ENCODE measurements at places on chromosomes 4 and X. TPM values are rescaled to one million over a fixed set of nuclear protein-coding genes. Genes with fewer than 3 reads are reported as not detected.

DNA sequence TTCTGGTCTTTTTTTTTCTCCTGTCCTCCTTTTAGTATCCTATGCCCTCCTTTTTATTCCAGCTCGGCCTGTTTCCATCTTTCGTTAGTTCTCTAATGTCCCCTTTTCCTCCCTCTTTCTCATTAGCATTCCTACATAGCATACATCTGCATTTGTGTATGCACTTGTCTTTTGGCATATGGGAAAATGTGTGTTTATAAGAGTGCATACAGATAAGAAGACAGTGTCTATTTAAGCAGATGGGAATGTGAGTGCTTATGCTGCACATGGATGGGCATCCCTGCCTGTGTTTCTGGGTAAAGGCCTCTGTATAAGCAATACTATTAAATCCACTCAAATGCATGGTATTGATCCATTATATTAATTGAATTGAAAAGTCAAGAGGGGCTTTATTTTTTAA is 7.5 kb upstream of the GABRA2 start:
- no peak for DNase-seq

GRCh38 chrX:20527558-20528011 is 260.9 kb upstream of the RPS6KA3 start:
- DNase-seq, result no peak

- no peak for DNase-seq
Observed at GRCh38 chrX:119069128-119069527, 3.7 kb upstream of the CT47C1 start.

GRCh38 chr4:23036503-23036902 is 343.8 kb downstream of the GBA3 start:
- peak; percentile 41 for DNase-seq

DNA sequence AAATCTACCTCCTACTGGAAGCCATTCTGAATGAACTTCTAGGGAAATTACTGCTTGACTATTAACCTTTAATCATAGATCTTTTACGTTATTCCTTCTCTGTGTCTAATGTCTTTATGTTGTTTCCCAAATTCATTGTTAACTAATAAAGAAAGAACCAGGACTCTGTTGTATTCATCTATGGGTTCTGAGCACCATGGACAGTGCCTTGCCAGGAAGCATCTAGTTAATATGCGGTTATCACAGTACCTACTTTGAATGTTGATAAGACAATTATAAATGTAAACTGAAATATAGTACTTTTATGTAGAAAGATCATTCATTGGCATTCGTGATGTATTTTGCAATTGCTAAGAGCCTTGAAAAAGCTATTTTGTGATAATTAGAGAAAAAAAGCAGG is 23.8 kb downstream of the NWD2 start:
- DNase-seq, result no peak

DNA sequence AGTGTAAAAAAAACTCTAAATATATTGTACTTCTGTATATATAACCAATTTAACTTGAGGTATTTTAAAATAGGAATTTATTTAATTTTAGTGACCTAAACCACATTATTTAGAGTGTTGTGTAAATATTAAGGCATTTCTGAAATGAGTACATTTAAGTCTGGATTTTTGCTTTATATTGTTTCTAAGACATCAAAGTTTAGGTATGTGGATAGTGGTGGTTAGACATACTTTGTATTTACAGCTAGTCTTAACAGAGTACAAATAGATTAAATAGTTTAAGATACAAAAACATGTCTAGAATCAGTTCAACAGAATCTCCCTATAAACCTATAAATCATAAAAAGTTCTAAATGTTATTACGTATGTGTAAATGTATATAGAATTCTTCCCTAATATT is 588.5 kb downstream of the TRIML1 start:
- no peak for DNase-seq

DNA sequence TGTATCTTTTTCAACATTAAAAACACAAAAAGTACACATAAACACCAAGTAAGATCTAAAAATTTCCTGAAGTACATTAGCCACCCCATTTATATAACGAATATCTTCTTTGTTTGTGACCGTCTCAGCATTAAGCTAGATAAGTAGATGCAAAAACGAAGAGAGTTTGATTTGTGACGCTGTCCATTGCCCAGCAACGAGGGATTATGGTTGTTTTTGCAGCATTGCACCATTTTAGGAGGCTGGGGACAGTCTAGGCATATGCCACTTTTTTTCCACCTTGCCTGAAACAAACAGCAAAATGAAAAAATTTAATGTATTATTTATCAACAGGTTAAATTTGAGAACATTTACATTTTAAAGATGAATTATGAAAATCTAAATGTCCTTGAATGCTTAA is 12.0 kb upstream of the IGSF1 start:
- no peak for DNase-seq

DNA sequence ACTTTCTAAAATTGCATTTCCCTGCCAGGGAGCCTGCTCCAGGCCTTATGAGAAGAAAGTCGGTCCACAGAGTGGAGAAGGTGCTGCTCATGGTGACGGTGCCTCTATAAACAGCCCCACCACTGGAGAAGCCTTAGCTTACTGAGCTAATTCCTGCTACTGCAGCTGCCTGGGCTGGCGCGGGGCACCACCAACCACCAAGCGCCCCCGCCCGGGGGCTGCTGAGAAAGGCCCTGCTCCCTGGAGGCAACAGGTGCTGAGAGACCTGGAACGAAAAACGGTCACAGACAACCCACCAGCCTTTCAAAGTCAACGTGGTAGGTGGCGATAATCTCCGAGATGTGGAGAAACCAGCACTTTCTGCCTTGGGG is 2.9 kb downstream of the HCFC1 start:
- DNase-seq, result no peak

- DNase-seq, result peak; percentile 33
Observed at GRCh38 chr4:11489453-11490083, 60.9 kb upstream of the HS3ST1 start.

DNA sequence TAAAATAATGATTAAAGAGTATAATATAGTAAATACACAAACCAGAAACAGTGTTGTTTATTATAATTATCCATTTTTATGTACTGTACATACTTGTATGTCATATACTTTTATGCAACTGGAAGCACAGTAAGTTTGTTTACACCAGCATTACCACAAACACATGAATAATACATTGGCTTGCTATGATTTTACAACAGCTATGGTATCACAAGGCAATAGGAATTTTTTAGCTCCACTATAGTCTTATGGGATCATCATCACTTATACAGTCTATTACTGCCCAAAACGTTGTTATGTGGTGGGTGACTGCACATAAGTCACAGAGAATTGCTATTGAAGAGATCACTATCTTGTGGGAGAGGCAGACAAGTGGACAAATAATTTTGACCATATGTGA is 1.8 kb upstream of the PF4V1 start:
- DNase-seq, result no peak

DNA sequence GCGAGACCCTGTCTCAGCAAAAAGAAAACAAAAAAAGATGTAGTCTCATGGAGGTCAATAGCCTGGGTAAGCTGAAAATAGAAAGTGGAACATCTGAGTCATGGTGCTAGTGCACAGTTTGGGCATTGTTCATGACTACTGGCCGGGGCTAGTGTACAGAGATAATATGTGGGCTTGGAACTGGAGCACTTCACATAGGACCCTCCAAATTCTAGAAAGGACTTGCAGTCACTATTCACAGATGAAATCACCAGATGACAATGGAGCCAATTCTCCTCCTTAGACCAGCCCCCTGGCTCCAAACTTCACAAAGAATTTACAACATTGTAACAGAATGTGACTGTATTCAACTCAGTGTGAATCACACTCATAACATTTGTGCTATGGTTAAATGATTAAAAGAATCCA is 367.8 kb upstream of the SLC7A11 start:
- DNase-seq, result no peak

GRCh38 chr4:4384837-4385236 is 2.1 kb upstream of the NSG1 start:
- DNase-seq, result peak; percentile 55

- no peak for DNase-seq
Observed at GRCh38 chr4:108943976-108944591, 181.2 kb upstream of the ETNPPL start.

DNA sequence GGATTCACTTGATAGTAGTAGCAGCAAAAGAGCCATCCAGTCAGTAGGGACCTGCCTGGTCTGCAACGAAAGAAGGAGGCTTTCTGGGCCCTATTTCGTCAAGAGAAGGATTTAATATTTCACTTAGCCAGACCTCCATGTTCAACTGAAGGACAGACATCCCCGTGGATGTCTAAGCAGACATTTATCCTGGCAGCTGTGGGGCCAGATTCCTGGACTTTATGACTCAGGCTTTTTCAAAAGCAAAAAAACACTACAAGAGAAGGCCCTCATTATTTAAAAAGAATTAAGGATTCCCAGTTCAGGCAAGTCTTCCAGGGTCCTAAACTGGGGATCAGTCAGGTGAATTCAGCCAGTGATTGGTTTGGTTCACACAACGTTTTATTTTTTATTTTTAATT is 88.5 kb upstream of the TSPAN5 start:
- DNase-seq, result no peak

- DNase-seq, result peak; percentile 86
Observed at GRCh38 chr4:165738571-165738970, 134.5 kb upstream of the TLL1 start.

GRCh38 chr4:23837371-23837770 is 52.5 kb downstream of the PPARGC1A start:
- no peak for DNase-seq

DNA sequence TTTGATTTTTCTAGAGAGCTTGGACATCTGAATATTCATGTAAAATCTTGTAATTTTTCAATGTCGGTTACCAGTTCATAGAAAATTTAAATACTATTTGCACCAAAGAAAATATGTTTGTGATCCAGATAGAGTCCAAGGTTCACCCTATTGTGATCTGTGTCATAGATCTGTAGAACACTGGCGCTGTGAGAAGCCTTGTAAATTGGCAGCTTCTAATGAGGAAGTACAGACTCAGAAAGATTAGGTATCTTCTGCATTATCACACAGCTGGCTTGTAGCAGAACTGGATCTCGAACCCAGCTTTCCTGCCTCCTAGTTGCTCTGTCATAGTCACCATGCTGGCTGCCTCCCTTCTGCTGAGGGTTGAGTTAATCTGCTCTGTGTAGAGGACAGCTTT is 106.5 kb upstream of the PAK3 start:
- DNase-seq, result no peak

DNA sequence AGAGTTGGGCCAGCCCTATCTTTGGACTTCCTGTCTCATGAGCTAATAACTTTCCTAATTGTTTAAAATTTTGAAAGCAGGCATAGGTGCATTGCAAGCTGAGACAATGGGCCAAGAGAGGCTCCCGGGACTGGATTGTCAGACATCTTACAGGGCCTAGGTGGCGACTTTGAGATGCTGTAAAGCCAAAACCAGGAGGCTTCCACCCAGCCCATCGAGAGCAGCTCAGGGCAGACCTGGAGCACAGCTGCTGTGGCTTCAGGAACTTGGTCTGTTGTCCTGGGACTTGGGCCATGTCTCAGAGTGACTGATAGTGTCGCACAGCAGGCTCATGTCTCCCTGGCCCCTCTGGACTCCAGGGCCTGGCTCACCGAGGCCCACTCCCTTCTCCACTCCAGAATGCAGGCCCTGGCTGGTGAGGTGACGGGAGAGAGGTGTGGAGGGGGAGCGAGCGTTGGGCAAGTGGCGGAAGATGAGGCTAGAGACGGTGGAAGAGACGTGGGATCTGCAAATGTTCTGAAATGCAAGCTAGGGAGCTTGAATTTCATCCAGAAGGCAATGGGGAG is 24.1 kb upstream of the MTM1 start:
- no peak for DNase-seq

DNA sequence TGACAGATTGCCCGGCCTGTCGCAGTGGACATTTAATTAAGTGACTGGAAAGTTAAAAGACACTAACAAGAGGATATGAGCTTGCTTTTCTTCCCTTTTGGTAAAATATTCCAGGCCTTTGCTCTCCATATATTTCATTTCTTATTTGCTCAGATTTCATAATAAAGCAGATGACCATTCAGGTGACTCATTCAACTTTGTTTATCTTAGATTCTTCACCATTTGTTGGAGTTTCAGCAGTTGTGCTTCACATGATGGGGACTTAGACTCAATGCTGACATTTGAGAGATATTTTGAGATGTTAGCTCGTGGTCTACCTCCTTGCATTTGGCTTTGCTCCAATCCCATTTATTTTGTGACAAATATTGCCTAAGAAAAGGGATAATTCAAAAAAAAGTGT is 312.2 kb downstream of the ARHGAP24 start:
- DNase-seq, result peak; percentile 88

Gene SGMS2
- 95.0 TPM for total RNA-seq

Gene BEX5
- 1.3 TPM for total RNA-seq

Gene KCNIP4
- total RNA-seq, result 1.4 TPM

Gene GSX2
- not detected for total RNA-seq

Gene EREG
- 30.7 TPM for total RNA-seq

Gene TEX13D
- not detected for total RNA-seq

Gene SPP1
- total RNA-seq, result not detected

Data from bronchial epithelial cell (primary cell).